ENCODE measurements at places on chromosomes 7 and 10.

DNA sequence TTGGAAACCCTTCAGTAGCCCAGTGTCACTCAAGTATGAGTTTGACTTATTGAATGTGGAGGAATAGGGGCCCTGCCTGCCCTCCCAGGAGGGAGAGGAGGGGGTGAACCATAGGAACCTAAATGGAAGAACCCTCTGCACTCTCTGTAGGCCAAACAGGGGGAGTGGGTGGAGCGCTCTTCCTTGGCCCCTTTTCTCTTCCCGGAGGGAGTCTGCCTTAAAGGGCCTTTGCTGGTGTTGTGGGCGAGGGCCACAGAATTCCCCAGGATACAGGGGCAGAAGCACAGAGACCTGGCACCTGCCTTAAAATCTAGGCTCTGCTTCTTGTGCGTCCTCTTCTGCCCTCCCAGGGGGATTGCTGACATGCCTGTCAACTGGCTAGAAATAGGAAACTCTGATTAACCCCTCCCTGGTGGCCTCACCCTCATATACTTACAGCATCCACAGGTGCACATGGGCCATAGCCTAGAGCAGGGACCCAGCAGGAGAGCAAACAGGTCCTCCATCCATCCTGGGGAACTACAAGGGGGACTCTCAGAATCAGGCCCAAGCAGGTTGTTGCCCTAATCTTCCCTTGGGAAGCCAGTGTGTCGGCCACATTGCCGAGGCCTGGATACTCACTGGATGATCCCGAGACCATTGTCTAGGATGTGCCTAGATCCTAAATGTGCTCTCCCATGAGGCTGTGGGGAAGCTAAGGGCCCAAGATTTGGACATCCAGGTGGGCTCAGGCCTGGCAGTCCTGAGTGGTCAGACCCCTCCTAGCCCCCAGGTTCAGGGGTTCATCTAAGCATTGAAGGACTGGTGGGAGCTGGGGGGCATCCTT lies 3.4 kb downstream of the TRIM8 start:
- no peak for DNase-seq

DNA sequence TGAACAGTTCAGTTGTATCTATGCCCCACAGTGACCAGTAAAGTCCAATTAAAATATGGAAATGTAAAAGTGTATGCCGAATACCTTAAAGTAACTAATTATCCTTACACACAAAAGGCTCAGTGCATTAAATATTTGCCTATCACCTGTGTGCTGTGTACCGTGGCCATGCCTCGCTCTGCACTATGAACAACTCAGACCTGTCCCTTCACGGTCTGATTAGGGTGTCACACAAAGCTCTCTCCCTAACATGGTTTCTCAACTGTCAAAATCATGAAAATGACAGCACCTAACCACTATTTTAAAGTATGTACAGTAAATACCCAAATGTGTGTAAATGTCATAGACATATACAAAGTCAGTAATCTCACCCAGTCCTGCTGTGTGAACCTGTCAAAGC lies 43.1 kb downstream of the STK17A start:
- no peak for DNase-seq

- no peak for DNase-seq
Measured at GRCh38 chr10:86354761-86355540, 11.6 kb downstream of the GRID1 start.

GRCh38 chr10:125153703-125154490 lies 6.5 kb downstream of the CTBP2 start:
- no peak for DNase-seq

DNA sequence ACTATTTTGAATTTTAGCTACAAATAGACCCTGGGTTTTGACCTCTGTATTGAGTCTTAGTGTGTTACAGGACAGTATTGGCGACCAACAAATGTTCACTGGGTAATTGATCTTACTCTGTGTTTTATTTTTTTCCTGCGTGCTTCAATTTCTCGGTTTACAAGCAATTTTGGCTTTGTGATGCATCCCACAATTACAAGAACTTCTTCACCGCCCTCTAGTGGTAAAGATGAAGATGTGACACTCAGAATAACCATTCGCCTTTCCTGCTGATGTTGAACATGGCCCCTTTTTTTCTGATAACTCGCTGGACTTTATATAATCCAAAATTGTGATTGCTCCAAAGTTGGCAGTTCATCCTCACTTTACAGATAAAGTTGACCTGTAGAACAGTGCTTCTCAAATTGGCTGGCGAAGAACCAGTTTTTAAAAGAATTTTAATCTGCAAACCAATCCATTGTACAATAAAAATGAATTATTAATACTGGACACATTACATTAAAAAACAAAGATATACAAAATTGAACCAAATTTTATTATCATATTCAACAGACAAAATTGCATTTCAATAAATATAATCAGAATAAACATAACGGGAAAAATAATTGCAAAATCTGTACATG lies 20.2 kb upstream of the SMC3 start:
- DNase-seq, result no peak

GRCh38 chr10:47425813-47426419 lies 41.8 kb upstream of the ZNF488 start:
- DNase-seq, result no peak

DNA sequence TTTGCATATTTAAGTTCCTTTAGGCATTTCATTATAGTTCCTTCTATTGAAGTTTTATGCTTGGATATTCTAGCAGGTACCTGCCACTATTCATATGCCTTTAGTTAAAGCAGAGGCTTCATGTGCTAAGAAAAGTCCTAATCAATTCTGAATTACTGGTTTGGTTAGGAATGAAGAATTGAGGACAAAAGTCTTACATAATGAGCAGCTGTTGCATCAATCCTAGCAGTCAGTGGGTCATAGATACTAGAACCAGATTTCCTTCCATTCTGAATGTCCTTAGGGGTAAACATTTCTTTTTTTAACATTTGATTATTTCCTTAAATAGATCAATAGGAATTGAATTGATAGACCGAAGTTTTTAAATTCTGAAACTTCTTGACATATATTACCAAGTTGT lies 59.2 kb downstream of the CDK13 start:
- DNase-seq, result no peak

GRCh38 chr10:603745-604144 lies 85.7 kb downstream of the DIP2C start:
- DNase-seq, result no peak

DNA sequence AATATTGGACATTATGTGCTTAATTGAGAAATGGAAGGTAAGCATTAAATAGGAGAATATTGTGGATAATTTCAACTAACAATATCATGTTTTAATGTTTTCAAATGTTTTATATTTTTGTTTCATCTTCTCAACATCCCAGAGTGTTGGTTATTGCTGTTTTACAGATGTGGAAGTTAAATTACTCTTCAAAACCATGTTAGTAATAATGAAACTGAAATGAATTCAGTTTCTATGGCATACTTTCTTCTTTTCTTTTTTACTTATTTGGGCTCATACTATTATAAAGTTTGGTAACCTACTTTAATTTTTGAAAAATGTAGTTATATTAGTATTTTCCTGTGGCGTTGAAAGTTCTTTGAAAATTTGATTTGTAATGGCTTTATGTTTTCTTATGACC lies 4.2 kb downstream of the GLRX3 start:
- DNase-seq, result no peak

DNA sequence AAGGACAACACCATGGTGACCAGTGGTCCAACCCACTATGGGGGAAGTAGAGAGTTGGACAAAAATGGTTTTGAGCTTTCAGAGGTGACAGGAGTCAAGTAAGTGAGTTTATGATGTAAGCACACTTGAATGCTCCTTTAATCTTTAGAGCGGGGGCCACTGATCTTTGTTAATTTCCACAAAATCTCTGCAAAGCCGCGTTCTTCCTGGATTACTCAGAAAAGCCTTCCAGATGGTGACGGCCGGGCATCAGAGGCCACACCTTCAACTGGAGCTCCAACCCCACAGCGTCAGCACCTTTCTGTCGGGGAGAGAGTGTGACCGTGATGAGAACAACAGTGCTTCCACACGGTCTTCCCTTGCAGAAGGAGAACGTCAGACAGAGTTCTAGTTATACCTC lies 35.2 kb upstream of the KLF6 start:
- DNase-seq, result no peak

DNA sequence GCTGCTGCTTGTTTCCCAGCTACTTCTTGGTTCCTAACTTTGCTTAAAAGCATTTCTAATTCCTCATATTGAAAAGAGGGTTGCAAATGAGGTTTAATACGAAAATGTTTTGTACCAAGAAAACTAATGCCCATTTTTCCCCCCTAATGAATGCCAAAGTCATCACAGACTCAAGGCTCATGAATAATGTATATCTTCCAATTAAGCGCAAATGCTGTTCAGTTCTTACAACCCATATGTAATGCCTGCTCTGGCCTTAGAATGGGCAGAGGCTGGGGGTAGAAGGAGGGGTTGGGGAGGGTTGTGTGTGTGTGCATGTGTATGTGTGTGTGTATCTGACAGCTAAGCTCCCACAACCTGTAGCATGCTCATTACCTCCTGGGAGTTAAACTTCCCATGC lies 901.7 kb downstream of the KCNMA1 start:
- no peak for DNase-seq

- DNase-seq, result no peak
Measured at GRCh38 chr7:52786174-52786573, 249.3 kb upstream of the POM121L12 start.

GRCh38 chr7:128904381-128905197 lies 5.9 kb downstream of the KCP start:
- no peak for DNase-seq

DNA sequence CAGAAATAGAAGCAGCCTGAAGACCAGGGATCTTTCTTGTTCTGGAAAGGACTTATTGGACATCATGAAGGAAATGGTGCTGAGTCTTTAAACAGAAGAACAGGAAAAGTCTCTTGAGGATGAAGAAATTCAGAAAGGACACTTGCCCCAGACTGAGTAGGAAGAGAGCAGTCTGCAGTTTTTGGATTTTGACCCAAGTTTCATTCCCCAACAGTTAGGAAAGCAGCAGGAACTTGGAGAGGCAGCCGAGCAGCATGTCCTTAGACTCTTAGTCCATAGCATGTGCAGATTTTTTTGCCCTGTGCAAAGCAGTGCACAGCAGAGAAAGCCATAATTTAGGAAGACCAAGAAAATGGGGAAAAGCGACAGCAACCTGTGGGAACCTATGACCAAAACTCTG lies 927.2 kb upstream of the AUTS2 start:
- no peak for DNase-seq

GRCh38 chr10:115503546-115503945 lies 410.4 kb downstream of the ATRNL1 start:
- DNase-seq, result no peak

- no peak for DNase-seq
Measured at GRCh38 chr7:121084256-121084655, 95.7 kb downstream of the CPED1 start.

- DNase-seq, result no peak
Measured at GRCh38 chr7:107933386-107934013, 42.5 kb downstream of the DLD start.

DNA sequence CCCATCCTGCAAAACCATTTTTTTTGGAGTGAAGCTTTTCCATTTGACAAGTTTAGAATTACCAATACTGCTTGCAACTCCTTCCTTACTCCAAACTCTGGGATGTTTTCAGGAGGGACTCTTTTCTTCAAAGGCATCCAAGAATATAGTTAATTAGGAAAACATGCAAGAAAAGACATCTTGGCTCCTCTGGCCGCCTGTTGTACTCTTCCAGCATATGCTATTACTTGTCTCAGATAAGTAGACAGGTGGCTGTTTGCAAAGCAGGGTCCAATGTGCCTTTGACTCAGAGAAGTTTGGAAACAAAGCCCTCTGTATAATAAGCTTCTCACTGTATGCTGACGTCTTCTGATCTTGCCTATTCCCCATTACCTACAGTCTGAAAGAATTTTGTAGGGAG lies 746.5 kb downstream of the AUTS2 start:
- no peak for DNase-seq

- DNase-seq, result no peak
Measured at GRCh38 chr7:28643188-28643569, 230.9 kb downstream of the CREB5 start.

GRCh38 chr10:98316661-98317060 lies 48.7 kb upstream of the LOXL4 start:
- no peak for DNase-seq

DNA sequence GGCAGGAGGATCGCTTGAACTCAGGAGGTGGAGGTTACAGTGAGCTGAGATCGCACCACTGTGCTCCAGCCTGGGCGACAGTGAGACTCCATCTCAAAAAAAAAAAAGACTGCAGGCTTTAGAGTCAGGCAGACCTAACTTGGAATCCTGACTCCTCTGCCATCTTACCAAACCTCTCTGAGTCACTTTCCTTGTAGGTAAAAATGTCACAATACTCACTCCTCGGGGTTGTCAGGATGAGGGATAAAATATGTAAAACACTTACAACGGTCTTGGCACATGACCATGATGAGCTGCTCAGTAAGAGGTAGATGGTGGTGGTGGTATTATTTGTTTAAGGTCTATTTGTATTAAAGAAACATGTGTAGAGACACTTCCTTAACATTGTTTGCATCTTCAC lies 154.1 kb upstream of the PDE1C start:
- DNase-seq, result no peak

DNA sequence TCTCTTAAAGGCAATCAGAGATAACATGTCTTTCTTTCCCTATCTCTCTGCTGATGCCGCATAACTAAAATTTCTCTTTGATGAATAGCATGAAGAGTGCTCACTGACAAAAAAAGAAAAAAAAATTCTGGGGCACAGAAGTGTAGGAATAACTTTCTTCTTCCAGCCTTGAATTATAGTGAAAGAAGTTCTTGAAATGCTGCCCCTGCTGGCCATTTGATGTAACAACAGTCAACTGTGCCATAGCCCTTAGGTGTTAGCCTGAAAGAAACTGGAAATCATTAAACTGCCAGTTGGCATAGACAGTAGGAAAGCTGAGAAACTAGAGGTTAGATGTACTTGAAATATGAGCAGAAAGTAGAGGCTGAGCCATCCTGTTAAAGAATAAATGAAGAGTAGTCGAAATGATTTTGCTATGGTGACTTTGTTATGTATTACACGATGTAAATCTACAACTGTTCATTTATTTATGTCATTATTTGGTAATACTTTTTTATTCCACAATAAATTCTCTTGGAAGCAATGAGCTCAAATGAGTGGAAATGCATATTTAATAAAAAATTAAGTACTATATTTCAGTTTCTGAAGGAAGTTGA lies 48.3 kb upstream of the FAM171A1 start:
- no peak for DNase-seq

DNA sequence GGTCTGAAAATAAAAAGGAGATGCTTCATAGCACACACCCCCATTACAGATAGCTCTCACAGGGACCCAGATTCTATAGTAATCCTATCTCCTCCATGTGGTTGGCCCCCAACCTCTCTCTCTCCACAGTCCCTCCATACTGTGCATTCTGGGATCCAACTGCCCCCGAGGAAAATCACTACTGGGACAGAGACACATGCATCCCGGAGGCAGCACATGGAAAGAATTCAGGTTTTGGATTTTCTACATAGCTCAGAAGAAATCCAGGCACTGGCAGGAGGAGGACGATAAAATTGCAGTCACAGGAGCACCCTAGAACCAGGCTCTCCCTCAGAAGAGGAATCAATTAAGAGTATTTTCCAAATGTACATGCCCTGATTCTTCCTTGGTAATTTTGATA lies 239.5 kb downstream of the ELMO1 start:
- DNase-seq, result no peak

DNA sequence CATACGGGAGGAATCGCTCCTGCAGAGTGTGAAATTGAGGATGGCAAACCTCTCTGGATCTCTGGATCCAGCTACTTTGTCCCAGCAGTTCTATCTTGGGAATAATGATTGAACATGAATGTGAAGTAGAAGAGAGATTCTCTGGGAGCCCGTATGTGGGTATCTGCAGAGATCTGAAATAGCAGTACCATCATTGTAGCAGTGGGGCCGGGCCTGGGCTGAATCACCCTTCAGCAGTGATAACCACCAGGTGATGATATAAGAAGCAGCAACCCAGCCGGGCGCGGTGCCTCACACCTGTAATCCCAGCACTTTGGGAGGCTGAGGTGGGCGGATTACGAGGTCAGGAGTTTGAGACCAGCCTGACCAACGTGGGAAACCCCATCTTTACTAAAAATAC lies 51.9 kb downstream of the SKIDA1 start:
- no peak for DNase-seq

Measured in stimulated activated CD8-positive, alpha-beta memory T cell treated with anti-CD3 and anti-CD28 coated beads, Interleukin-7, amount 100 ng/mL, for 4 hours (primary cell).